Activated CD4-positive, alpha-beta T cell treated with anti-CD3 and anti-CD28 coated beads, Interleukin-2, amount 50 U/mL, for 24 hours (primary cell): ENCODE measurements at places on chromosomes 1 and 21.
A peak's percentile ranks its signal among the peaks of the same experiment; 100 is the strongest.

- no peak for DNase-seq
These were observed 122.7 kb downstream of the ST6GALNAC5 start for GRCh38 chr1:76989976-76990375.

GRCh38 chr1:169426174-169426705 lies 1.0 kb downstream of the CCDC181 start:
- no peak for DNase-seq

DNA sequence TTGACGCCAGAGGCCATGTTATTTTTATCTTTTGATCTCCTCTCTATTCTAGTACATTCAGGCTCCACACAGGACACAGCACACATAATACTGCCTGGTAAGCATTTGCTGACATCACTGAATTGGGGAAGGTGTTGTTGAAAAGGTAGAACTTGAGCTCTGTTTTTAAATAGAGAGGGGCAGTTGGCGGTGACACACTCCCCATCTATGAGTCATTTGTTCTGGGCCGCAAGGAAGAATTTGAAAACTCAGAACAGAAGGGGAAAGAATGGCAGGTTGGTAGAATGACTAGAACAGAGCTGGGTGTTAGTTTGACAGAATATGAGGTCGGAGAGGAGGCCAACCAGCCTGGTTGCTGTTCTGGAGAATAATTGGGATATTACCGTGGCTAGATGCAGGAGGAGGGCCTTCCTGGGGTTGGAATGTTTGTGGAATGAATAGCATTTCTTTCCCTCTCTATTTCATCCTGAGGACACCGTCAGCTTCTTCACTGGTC lies 52.1 kb upstream of the ERRFI1 start:
- no peak for DNase-seq

DNA sequence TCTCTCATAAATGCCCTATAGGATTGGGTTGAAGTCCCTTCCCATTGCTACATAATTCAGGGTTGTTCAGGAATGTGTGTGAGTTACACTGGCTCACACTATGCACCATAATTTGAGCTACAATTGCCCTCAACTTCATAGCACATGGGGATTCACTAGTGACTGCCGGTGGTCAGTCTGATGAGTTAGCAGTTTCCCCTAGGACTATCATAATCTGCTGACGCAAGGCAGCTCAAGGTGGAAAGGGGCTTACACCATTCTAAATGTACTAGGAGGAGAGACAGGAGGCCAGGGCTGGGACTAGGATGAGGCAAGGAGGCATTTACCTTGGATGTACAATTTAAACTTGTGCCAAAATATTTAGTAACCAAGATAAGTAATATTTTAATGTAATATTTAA lies 224.7 kb downstream of the GRIK1 start:
- no peak for DNase-seq

- DNase-seq, result no peak
These were observed 343.4 kb upstream of the USP24 start for GRCh38 chr1:55558515-55558914.

GRCh38 chr1:230242326-230242725 lies 175.3 kb downstream of the GALNT2 start:
- no peak for DNase-seq

DNA sequence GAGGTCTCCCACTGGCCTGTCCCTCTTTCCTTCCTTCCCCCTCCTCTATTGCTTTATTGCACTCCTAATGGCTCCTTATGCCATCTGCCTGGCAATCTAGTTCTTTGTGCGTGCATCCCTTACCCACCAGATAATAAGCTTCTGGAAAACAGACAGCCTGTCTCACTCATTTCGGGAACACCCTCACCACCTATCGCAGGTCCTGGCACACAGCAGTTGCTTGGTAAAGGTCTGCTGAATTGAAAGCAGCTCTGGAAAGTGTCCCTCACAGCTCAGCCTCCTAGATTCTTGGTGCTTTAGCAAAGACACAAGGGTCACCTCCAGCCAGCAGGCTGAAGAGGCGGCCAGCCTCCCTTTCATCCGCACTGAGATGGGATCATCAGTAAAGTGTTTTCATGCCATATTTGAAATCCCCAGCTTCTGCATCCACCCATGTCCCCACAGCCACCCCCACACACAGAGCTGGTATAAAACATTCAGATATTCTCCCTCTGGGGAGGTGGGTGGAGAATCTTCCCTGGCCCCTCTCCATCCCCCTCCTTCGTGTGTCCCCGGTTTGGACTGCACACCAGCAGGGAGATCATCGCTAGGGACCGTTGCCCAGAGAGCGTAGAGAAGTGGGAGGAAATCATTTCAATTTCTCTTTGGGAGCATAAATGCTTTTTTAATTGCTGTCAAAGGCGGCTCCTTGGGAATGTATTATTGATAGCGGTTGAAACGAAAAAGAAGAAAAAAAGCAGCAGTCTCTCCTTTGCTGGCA lies 29.1 kb upstream of the ATP2B4 start:
- DNase-seq, result no peak

DNA sequence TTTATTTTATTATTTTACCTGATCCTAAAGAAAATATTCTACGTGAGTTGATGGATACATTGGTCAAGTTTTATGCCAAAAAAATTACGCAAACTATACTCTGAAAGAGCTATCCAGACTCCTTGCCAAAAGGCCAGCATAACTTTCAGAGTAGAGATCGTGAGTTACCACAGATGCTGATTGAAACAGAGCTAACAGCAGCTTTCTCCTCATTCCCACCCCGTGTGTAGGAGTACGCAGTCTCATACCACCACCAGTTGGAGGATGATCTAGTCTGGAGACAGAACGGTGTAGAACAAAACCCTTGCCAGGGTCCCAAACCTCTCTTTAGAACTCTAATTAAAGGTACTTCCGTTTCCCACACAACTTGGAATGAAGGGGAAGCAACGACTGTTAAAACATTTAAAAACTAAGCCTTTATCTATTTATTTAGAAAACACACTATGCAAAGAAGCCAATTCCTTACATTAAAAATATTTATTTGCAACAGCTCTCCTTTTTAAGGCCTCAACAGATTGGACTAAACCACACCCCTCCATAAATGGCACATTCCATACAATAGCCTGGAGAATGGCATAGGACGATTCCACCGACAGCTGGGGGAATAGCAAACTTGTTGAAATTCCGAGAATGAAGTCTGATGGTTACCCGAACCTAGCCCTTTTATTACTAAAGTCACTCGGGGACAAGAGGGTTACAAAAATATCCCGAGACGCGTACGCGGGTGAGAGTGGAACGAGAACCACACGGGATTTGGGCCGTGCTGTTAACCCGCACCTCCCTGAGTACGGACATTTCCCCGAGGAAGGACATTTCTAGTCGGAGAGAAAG lies 1.4 kb downstream of the NUCKS1 start:
- DNase-seq, result peak; percentile 27

DNA sequence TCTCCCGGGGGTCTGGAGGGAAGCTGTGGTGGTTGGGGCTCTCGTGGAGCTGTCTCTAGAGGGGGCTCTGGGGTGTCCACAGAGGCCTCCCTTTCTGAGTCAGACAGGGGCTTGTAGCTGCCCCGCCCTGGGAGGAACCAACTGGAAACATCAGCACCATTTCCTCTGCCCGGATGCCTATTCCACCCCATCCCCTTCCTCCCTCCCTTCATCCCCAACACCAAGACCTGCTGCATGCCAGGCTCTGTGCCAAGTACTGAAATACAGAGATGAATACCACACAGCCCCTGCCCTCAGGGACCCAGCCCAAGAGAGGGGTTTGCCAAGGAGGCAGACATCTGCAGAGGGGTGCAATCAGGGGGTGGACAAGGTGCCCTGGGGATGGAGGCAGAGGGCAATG lies 125.6 kb upstream of the ADAR start:
- no peak for DNase-seq

DNA sequence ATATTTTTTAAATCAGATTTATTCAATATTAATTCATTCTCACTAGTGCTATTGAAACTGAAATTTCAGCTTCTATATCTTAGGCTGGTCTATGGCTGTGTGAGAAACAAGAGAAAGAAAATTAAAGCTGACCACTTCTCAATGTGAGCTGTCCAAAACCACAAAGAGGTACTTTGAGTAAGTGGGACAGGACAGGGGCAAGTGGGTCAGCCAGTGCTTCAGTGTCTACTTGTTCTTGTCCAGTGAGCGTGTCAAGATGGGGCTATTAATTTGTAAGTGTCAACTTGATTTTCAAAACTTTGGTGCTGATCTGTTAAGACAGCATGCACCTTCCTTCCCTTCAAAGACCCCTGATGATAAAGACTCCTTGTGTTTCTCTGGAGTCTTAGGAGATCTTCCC lies 533.9 kb downstream of the PLPP3 start:
- no peak for DNase-seq

GRCh38 chr1:18110968-18111367 lies 3.4 kb downstream of the IGSF21 start:
- DNase-seq, result no peak

- DNase-seq, result no peak
These were observed 62.7 kb downstream of the SYT6 start for GRCh38 chr1:114090738-114091505.

DNA sequence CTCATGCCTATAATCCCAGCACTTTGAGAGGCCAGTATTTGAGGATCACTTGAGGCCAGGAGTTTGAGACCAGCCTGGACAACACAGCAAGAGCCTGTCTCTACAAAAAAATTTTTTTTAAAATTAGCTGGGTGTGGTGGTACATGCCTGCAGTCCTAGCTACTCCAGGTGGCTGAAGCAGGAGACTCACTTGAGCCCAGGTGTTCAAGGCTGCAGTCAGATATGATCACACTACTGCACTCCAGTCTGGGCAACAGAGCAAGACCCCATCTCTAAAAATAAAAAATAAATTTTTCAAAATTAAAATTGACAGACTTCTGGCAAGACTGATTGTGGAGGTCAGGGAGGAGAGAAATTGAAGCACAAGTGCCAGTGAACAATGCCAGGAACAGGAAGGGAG lies 60.8 kb downstream of the ST3GAL3 start:
- DNase-seq, result no peak

- DNase-seq, result no peak
These were observed 119.5 kb upstream of the COA6 start for GRCh38 chr1:234253732-234254131.

DNA sequence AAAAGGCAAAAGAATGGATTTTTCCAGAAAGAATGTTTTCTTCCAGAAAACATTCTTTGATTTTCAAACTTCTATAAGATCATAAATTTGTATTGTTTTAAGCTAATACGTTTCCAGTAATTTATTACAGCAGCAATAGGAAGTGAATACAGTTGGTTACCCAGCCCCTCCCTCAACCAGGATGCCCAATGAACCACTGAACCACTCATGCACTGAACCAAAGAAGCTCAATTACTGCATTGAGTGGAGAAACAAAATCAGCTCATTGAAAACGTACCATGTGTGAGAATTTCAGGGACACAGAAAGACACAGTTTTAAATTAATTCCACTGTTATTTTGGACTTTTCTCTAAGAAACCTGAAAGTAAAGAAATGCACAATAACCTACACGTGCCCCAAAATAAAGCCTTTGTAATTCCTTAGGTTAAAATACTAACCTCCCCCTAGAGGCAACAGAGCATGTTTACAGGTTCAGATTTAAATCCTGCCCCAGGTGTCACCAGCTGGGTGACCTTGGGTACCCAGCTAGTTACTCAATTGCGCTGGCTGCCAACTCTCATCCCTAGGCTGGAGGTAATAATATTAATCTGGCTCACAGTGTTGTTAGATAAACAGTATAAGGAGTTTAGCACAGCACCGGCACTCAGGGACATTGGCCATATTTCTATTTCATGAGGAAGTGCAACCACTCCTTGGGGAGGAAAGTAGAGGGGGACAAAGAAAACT lies 111.7 kb downstream of the NMNAT2 start:
- DNase-seq, result no peak

GRCh38 chr1:31650161-31651088 lies 5.7 kb upstream of the PEF1 start:
- DNase-seq, result no peak

- DNase-seq, result no peak
These were observed 2.9 kb downstream of the PTPRF start for GRCh38 chr1:43533584-43533983.

DNA sequence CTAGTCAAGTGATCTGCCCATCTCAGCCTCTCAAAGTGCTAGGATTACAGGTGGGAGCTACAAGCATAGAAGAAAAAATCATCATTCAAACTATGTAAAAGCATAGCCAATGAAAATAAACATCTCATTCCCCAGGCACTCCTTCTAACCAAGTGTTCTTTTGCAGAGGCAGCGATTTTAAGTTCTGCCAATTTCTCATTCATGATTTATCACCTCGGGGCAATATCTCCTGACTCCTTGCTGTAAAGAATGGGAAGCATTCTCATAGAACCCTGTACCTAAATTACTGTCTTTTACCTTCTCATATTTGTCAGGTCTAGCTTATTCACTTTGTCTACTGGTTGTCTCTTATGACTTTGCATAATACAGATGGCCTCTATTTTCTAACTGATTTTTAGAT lies 32.5 kb upstream of the IVNS1ABP start:
- no peak for DNase-seq

- DNase-seq, result no peak
These were observed 15.3 kb downstream of the RSPH1 start for GRCh38 chr21:42480736-42481135.

DNA sequence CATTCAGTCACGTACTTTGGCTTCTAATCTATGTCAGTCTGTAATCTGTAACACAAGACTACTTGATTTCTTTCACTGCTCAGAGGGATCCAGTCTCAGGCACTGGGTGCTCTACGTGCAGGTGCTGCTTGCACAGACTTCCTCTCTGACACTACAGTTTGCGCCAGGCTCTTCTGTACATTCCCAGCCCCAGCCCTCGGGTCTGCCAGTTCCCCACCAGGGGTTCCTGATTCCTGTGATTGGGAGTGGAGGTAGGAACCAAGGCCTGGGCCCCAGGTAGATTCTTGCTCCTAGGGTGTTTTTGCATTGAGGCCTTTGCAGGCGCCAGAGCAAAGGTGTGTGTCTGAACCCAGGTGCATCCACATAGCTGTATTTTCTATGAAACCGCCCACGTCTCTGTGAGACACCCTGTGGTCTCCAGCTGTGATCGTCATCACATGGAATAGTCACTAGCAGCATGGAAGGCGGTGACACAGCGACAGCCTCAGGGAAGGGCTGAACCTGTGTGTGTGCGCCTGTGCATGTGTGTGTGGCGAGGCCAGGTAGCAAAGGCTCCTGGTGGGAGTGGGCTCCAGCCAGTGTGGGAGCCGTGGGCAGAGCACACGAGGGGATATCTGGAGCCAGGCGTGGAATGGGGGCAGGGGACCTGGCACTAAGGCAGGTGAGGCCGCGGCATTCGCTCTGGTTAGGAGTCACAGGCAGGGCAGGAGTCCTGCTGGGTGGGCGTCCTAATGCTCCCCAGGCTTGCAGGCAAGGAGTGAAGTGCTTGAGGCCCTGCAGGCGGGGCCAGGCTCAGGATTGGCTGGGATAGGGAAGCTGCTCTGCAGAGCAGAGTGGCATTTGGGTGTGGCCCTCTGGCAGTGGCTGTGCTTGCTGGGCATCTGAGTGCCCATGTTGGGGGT lies 5.2 kb downstream of the GJC2 start:
- no peak for DNase-seq
